Skeletal muscle cell (primary cell): ENCODE measurements at places on chromosomes 3 and 15.

DNA sequence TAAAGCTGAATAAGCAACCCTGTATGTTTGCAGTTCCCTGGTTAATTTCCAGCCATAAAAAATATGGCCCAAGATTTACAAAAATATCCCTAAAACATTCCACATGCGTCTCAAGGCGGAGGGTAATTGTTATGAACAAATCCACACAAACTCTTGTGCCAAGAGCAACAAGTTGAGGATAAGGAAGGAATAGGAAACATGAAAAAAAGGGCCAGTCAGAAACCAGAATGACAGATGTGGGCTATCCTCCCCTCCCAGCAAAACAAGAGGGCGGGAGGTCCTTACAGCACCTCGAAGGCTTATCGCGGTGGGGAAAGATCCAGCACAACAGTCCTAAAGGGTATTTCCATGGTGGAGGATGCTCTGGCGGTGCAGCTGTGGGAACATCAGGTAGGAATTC, 155.6 kb upstream of the HES1 start:
- no peak for DNase-seq

GRCh38 chr3:119239206-119239820, 1.4 kb downstream of the B4GALT4 start:
- no peak for DNase-seq

- no peak for DNase-seq
These were observed 77.4 kb downstream of the RBPMS2 start for GRCh38 chr15:64697911-64698369.

- DNase-seq: no peak
These were observed 7.4 kb upstream of the ANPEP start for GRCh38 chr15:89822026-89822425.

- DNase-seq: no peak
These were observed 398.0 kb downstream of the NAALADL2 start for GRCh38 chr3:175257123-175257522.
